ENCODE measurements at places on chromosomes 2 and 18. TPM values are rescaled to one million over a fixed set of nuclear protein-coding genes. Genes with fewer than 3 reads are reported as not detected.

DNA sequence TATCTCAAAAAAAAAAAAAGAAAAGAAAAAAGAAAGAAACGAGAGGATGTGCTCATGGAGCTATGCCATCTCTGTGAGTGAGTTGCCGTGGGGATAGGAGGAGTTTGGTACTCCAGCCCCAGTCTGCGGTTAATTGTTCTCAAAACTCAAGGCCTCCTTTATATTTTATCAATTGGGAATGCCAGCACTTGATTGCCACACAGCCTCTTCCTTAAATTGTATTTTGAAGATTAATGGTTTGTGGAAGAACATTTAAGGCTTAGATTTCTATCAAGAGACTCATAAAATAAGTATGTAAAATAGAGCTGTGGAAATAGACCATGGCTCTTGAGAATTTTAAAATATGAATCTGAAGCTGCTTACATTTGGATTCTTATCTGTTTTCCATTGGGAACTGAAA, 29.8 kb downstream of the KCNE4 start:
- no peak for DNase-seq

GRCh38 chr2:132757676-132758075, 87.7 kb upstream of the LYPD1 start:
- no peak for DNase-seq

DNA sequence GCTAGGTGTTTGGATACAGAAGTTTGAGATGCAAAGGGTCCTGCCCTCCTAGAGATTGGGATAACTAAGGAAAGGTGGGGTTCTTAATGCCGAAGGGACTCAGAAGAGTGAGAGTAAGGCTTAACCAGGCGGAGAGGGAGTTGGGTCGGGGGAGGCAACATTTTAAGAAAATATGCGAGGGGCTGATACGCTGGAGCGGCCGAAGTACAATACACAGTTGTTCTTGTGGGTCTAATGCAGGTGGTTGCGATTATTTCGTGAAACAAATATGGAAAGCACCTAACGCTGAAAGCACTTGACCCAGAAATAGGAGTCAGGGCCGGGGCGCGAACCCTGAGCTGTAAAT, 344 bp upstream of the MRPL33 start:
- DNase-seq = no peak

GRCh38 chr18:48956356-48956755, 5.6 kb upstream of the SMAD7 start:
- no peak for DNase-seq

- peak; percentile 40 for DNase-seq
These were observed 117.4 kb upstream of the DLX2 start for GRCh38 chr2:172220121-172220520.

DNA sequence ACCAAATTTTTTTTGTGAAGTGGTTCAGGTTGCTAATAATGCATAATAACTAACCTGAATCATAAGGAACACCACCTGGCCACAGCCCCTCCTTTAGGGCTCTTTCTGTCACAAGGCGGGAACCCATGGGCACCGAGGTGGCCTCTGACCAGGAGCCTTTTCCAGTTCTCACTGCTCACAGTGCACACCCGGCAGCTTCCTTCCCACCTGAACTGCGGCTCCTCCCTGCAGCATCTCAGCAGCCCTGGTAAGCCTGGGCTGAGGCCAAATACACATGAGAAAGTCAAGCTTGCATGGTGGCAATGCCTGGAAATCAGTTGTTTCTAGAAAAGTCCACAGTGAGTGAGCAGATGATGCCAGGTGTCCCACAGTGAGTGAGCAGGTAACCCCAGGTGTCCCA, 77.6 kb upstream of the SNTG2 start:
- DNase-seq = no peak

- no peak for DNase-seq
These were observed 513.5 kb downstream of the CMPK2 start for GRCh38 chr2:6352247-6352646.

DNA sequence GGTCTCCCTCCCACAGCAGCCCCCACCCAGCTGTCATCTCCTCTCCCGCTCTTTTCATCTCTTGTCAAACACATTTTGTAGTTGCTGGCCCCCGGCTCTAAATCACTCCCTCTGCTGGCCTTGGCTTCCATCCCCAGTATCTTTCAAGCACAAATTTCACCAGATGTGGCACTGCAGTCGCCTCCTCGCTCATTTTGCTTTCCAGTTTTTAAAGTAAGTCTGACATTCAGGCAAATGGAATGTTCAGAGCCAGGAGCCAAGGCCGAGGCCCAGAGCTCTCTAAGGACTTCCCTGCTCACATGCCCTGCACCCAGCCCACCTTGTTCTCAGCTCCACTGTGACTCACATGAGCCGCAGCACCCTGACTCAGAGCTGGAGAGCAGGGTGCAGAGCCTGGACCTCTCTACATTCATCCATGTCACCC, 158.4 kb downstream of the GALNT14 start:
- no peak for DNase-seq

DNA sequence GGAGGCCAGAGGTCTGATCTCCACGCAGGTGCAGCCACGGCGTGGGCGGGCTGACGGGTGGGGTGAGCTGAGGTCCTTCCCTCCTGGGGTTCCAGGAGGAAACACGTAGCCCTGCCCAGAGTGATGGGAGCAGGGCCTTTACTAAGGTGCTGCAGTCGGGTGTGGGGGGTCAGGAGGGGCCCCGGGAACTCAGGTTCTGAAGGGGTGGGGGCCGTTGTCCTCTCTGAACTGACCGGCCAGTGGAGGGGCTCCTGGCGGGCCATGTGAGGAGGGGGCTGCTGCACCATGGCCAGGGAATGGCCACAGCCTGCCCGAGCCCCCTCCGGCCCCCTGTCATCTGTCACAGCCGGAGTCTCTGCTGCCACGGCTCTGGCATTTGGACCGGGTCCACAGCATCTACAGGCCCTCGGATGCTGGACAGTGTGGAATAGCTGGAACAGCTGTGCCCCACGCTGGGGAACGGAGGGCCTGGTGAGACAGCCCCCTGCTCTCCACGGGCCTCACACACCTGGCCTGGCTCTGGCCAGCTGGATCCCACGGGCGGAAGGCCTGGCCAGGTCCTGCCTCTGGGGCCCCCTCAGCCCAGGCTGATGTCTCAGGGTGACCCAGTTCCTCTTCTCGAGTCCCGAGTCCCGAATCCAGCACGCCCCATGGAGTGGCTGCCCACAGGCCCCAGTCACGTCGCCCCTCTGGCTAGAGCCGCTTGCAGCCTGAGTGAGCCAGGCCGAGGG, 145.6 kb upstream of the GPC1 start:
- no peak for DNase-seq

- peak; percentile 81 for DNase-seq
These were observed 109.6 kb downstream of the SH3RF3 start for GRCh38 chr2:109238580-109238979.

DNA sequence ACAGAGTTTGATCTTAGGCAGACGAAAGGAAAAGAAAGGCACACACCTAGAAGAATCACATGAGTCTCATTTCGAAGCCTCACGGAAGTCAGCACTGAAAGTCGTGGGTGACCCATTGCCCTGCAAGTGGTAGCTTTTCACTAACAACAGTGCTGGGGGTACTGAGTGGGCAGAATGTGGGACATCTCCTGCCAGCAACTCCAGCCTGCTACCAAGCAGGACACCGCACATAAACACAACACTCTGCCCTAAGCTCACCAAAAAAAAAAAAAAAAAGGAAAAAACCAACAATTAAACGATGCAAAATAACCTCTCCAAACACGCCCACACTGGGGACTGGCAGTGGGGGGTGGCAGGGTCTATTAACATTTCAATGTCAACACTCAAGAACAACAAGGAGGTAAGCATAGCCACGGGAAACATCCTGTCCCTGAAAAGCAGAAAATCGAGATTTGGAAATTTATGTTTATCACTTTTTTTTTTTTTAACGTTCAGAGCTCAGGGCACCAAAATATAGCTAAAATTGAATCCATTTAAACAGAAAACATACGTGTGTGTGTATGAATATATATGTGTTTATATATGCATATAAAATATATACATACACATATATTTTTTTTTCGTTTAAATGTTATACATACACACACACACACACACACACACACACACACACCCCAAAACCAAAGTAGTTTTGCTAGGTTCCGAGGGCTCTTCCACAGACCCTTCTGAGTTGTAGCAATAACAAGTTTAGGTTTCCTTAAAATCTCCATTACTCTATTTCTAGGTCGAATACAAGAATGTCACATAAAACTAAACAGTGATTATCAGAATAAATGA, 2.2 kb downstream of the INO80D start:
- no peak for DNase-seq

DNA sequence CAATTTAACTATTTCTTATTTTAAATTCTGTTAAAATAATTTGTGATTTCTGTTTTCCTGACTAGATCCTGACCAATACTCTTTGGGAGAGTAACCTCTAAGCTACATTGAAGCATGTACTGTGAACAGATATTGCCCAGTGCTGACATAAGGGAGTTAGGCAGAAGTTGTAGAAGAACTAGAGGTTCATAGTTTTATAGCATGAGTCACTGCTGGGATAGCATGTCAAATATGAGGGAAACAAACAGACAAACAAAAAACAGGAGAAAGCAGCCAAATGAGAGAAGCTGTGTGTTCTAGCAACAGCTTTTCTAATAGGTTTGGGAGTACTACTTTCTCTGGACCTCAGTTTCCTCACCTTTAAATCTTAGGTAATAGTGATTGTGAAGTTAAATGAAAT, 72.4 kb downstream of the CERS6 start:
- DNase-seq = no peak

GRCh38 chr2:158746488-158746887, 48.6 kb upstream of the DAPL1 start:
- DNase-seq = no peak

- DNase-seq = no peak
These were observed 92.6 kb upstream of the CREB1 start for GRCh38 chr2:207437136-207437523.

FBLN7 gene
- total RNA-seq = 2.0 TPM

REG3G gene
- total RNA-seq = not detected

GREB1 gene
- total RNA-seq = 0.07 TPM

LPIN1 gene
- 43.1 TPM for total RNA-seq

MYOM1 gene
- 0.11 TPM for total RNA-seq

ANKRD53 gene
- 0.14 TPM for total RNA-seq

GAREM1 gene
- 0.40 TPM for total RNA-seq

LIMS4 gene
- 12.4 TPM for total RNA-seq

All from pulmonary artery endothelial cell (primary cell).